Breast epithelium (tissue), 4 donors: ENCODE measurements at places on chromosomes 3 and 15. TPM values are rescaled to one million over a fixed set of nuclear protein-coding genes. Genes with fewer than 3 reads are reported as not detected.
A peak's percentile ranks its signal among the peaks of the same experiment; 100 is the strongest.

DNA sequence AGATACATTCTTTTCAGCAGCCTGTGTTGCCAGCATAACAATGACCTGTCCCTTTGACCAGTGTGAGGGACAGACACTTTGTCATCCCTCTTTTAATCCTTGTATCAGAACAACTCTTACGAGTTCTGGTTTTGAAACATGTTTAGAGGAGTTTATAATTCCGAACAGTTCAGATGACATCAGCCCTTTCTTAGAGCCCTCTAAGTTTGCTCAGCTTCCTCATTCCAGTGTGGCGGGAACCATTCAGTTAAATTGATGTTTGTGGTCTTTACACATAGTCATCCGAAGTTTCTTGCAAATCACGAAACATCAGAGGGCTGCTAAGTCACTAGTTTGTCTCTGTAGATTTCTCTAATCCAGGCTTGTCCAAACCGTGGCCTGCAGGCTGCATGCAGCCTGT, 102.5 kb downstream of the AKAP13 start:
- no peak for DNase-seq

Gene GOLGA6L9
- 2.1 TPM for total RNA-seq

Gene XRN1
- 81.1 TPM for total RNA-seq

- DNase-seq = no peak
These were observed 317.2 kb upstream of the PROK2 start for GRCh38 chr3:72102112-72102616.

DNA sequence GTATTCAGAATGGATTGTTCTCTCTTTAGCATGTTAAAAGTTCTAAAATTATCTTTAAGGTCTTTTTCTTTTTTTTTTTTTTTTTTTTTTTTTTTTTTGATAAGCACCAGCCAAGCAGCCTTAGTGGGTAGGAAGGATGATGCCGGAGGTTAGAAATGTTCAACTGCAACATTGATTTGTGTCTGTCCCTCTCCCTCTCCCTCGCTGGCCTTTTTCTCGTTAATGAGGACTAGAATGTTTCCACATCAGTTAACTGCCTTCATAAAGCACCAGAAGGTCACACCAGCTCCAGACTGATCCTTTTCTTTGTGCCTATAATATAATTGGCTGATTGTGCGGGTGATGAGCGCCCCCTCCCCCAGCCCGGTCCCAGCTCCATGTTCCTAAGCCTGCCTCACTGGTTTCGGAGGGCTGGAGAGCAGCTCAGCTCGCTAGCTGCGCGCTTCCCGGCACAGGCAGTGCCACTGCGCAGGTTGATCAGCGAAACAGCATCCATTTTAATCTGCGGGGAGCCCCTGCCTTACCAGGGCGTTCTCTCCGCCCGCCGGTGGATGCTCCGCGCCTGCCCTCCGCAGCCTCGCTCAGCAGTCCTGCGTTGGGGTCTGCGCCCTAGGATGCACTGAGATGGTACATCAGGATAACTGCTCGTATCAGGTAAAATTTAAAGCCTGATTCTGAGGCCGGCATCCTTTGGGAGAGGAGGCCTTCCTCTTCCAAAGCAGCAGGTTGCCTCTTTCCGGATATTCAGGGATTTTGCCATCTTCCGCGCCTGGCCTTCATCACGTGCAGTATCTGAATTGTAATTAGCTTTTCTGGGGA, 148.9 kb upstream of the IL12A start:
- no peak for DNase-seq

Gene CHRNA5
- total RNA-seq = 4.3 TPM

DNA sequence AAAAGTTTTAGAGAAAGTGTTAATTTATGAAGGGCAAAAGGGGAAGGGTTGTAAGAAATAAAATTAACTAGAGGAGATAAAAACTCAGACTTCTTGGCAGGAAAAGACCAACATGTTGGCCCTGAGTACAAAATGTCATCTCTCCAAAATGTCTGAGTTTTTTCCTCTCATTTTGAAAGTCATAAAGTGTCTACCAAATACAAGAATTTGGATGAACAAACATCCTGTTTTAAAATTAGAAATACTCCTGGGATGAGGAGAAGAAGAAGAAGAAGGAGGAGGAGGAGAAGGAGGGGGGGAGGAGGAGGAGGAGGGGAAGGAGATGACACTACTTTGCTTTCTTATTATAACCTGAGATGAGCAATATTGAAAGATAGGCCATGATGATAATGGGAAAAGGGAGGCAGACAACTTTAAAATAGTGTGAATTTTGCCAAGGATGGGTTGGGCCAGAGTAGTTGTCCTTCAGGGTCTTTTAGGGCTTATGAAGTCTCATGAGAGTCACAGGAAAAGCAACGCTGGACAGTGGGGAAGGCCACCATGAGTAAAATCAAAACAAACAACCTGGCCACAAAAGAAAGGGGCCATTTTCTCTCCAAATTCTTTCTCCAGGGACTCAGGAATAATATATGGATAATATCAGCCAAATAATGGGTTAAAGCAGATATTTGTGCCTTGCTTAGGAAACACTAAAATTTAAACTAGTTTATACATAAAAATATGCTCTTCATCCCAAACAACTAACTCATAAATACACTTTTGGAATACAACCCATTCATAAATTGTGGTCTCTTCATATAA, 632.9 kb downstream of the EPHA3 start:
- no peak for DNase-seq

GRCh38 chr15:45995800-45996199, 361.0 kb downstream of the SQOR start:
- no peak for DNase-seq

DNA sequence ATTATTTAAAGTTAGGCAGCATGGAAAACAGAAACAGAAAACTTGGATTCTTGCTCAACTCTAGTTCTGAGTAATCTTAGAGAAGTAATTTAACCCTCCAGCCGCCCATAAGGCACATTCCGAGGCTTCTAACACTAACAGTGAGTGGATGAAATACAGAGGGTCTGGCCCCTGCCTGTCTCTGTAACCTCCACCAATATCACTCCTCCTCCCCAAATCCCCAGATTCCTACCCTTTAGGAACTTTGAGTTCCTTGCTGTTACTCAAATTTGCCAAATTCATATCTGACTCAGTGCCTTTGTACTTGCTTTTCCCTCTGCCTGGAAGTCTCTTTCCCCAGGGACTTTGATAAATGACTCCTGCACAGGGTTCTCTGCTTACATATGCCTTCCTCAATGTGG, 112.5 kb upstream of the TGFBR2 start:
- no peak for DNase-seq

Gene SLC35A5
- total RNA-seq = 32.1 TPM

Gene ACKR4
- total RNA-seq = 2.5 TPM

GRCh38 chr15:41939986-41940385, 32.4 kb downstream of the EHD4 start:
- DNase-seq = peak; percentile 12

DNA sequence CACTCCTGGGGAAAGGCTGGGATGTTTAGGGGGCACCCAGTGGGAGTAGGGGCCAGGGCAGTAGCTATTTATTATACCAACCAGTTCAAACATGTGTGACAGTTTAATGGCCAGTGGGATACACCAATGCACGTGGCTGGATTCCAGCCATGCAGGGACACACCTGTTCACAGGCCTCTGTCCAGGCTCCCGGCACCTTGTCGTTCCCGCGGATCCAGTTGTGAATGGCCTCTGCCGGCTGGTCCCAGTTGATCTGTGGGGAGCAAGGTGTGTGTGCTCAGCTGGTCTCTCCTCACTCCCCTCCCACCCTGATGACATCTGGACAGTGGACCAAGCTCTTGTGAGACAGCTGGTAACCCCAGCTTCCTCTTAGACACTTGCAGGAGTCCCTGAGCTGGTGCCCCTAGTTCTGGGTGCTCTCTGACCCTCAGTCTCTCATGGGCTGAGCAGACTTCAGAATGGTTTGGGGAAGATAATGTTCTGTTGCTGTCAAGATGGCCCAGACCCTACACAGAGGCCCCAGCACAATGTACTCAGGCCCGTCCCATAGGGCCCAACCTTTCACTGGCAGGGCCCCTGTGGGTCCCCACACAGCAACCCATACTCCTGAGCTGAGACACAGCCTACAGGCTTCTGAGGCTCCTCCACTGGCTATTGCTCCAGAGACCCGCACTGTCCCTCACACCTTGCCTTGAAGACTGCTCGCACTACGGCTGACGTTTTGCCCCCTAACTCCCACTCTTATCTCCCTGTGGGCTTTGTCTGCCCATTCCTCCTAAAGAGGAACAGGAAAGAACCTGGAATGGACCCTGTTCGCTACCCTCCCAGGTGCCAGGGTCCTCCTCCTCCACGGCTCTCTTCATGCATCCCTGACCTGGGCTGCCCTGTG, 25.8 kb downstream of the ALDH1L1 start:
- DNase-seq = peak; percentile 10

DNA sequence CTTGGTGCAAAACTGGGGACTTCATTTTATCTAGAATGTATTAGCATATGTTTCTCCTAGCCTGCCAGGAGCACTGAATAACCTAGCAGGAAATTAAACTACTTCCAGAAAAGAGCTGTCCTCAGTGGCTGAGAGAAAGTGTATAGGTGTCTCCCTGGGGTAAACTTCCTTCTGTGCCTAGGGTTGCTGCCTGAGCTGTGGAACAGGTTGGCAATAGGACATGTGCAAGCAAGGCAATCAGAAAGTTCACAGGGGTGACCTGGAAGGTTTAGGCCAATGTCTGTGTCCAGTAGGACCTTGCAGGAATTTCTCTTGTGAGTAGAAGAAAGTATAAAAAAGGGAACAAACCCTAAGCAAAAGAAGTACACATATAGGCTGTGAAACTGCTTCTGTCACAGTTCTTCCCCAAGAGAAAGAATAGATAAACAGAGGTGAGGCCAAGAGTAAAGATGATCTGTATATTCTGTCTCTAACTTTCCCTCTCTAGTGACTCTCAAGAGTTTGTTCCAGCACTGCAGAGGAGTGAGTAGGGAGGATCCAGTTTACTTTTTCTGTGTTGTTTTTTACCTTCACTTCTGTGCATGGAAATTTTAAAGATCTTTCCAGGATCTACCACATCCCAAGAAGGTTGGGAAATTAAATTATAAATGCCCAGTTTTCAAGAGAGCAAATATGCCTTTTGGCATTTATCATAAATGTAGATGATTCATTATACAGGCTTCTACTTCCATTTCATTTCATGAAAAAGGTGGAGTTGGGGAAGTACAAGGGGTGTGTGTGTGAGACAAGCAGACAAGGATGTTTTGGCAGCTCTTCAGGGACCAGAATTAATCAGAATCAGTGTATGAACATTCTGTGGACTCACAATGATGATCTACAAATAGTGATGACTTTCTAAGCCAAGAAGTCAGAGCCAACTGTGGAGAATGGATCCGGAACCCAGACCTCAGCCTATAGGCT, 155.2 kb downstream of the RBPMS2 start:
- no peak for DNase-seq

DNA sequence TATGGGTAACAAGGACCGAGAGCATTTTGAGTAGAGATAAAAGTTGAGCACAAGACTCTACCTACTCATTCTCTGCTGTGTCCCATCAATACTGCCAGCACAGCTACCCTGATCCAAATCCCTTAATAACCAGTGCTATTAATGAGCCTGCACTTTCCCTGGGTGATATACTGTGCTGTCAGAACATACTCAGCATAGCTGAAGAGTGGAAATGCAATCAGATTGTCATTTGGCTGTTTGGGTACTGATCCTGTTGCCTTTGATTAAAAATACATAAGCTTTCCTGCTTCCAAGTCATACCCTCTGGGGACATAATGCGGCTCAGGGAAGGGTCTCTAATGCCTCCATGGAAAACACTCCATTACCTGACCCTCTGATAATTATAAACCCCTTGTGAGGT, 917.5 kb downstream of the SQOR start:
- DNase-seq = no peak

Gene ZNF774
- 7.6 TPM for total RNA-seq

GRCh38 chr3:157501863-157502262, 1.4 kb downstream of the VEPH1 start:
- no peak for DNase-seq

- no peak for DNase-seq
These were observed 21.6 kb downstream of the NCBP2 start for GRCh38 chr3:196920733-196921132.

DNA sequence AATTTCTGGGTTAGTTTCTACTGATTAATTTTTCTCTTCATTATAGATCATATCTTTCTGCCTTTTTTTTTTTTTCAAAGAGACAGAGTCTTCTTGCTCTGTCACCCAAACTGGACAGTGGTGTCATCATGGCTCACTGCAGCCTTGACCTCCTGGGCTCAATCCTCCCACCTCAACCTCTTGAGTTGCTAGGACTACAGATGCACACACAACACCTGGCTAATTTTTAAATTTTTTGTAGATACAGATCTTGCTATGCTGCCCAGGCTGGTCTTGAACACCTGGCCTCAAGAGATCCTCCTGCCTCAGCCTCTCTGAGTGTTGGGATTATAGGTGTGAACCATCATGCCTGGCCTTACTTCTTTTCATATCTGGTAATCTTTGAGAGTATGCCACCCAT, 73.3 kb upstream of the SLCO2A1 start:
- DNase-seq = no peak

- DNase-seq = no peak
These were observed 22.2 kb downstream of the IQSEC1 start for GRCh38 chr3:13051066-13051465.

- no peak for DNase-seq
These were observed 203.7 kb upstream of the UMPS start for GRCh38 chr3:124526601-124527000.

DNA sequence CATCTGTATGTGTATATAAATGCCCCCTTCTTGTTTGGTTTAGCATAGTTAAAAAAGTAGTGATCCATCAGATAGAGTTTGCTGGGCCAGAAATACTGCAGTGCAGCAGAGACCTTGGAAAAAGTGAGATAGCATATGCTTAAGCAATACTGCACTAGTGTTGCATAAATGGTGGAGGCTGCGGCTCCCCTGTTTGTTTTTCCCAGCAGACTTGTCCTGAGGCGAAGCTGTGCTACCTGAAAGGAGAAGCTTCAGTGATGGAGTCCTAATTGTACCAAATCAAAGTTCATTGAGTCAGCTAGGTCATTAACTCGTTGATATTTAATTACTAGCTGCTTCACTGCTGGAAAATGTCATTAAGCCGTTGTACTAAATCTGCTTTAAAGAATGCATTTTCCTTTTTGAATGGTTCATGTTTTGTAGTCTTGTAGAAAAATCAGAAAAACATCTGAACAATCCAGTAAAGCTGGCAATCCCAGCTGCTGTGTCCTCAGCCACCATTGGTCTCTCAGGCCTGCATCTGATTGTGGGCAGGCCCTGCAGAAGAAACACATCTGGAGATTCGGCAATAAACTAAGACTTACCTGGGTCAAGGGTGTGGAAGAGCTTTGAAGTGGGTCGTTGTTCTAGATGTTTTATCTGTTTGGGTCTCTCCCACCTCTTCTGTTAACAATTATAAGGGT, 169.6 kb downstream of the B3GALNT1 start:
- no peak for DNase-seq

GRCh38 chr3:124391774-124392173, 338.5 kb upstream of the UMPS start:
- DNase-seq = no peak
